ENCODE measurements at places on chromosomes 16 and 17.

DNA sequence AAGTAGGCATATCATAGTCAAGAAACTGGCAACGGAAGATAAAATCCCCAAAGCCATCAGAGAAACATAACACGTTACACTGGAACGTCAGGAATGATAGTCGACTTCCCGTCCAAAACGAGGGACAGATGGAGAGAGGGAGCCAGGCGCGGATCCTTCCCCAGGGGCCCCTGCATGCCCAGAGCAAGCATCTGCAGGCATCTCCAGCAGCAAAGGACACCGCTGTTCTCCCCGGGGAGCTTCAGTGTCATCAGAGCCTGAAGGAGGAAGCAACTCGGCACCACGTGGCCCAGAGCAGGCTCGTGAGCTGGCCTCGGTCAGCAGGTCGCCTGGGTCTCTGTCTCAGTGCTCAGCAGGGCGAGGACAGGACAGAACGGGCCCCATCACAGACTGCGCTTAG, 50.1 kb downstream of the LMF1 start:
- no peak for DNase-seq

GRCh38 chr17:77111934-77112296, 28.9 kb upstream of the SEC14L1 start:
- no peak for DNase-seq

- DNase-seq = no peak
These were observed 11.1 kb downstream of the SCN4A start for GRCh38 chr17:63961355-63962212.

DNA sequence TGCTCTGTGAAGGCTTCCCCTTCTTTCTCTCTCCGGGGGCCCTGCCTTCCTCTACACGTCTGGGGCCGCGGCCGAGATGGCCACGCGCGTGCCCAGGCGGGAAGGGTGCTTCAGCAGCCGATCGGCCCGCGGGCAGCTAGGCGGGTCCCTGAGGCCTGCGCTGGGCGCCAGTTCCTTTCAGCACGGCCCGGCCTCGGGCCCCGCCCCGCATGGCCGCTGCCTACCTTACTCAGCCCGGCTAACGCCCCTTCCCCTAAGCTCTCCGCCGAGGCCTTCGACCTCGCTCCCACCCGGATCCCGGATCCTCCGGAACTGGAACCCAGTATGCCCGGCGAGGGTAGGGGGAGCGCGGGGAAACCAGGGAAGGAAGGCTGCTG, 335 bp downstream of the TMEM11 start:
- DNase-seq = no peak

DNA sequence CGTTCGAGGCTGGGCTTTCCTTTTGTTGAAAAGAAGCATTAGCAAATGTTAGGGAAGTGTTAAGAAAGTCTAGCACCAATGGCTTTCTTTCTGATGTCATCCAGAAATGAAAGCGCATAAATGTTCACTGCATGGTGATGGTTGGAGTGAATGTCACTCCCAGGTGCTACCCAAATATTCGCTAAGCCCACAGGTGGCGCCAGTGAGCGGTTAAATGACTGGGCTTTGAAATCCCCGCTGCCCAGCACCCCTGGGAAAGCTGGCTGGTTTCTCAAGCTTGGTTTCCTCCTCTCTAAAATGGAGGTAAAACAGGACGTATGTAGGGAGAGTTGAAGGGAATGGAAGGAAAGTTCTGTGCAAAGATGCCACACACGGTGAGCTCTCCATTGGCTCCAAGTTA, 104.4 kb downstream of the IRX5 start:
- no peak for DNase-seq

- no peak for DNase-seq
These were observed 62.9 kb downstream of the SMURF2 start for GRCh38 chr17:64599187-64599676.

GRCh38 chr17:62675260-62675659, 47.8 kb downstream of the MRC2 start:
- DNase-seq = no peak

DNA sequence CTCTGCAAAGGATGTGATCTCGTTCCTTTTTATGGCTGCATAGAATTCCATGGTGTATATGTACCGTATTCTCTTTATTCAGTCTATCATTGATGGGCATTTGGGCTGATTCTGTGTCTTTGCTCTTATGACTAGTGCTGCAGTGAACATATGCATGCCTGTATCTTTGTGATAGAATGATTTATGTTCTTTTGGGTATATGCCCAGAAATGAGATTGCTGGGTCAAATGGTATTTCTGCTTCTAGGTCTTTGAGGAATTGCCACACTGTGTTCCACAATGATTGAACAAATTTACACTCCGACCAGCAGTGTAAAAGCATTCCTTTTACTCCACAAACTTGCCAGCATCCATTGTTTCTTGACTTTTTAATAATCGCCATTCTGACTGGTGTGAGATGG, 60.2 kb upstream of the ADORA2B start:
- no peak for DNase-seq

- no peak for DNase-seq
These were observed 542.1 kb downstream of the XYLT1 start for GRCh38 chr16:16928532-16929109.

DNA sequence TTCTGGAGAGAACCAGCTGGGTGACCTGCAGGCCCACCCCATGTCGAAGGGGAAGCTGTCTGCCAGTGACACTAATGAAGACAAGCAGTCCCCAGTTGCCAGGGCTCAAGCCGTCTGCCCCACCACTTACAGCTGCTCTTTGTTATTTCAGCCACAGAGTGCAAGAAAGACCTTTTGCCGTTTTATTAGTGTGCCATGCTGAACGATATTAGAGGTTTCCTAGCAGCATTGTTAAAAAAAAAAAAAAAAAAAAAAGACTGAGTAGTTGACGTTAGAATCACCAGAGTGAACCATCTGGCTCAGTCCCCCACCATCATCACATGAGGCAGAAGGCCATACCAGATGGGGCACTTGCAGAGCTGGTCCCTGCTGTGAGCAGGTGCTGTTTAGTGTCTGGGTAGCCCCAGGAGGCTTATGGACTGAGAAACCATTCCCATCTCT, 26.5 kb upstream of the SLC39A11 start:
- DNase-seq = no peak

GRCh38 chr16:3465911-3466584, 22.6 kb downstream of the NAA60 start:
- DNase-seq = no peak

- no peak for DNase-seq
These were observed 83.3 kb downstream of the C16orf95 start for GRCh38 chr16:87233928-87234327.

GRCh38 chr17:29051194-29051593, 8.3 kb downstream of the PIPOX start:
- DNase-seq = no peak

- DNase-seq = no peak
These were observed 761 bp downstream of the PDF start for GRCh38 chr16:69329369-69330285.

DNA sequence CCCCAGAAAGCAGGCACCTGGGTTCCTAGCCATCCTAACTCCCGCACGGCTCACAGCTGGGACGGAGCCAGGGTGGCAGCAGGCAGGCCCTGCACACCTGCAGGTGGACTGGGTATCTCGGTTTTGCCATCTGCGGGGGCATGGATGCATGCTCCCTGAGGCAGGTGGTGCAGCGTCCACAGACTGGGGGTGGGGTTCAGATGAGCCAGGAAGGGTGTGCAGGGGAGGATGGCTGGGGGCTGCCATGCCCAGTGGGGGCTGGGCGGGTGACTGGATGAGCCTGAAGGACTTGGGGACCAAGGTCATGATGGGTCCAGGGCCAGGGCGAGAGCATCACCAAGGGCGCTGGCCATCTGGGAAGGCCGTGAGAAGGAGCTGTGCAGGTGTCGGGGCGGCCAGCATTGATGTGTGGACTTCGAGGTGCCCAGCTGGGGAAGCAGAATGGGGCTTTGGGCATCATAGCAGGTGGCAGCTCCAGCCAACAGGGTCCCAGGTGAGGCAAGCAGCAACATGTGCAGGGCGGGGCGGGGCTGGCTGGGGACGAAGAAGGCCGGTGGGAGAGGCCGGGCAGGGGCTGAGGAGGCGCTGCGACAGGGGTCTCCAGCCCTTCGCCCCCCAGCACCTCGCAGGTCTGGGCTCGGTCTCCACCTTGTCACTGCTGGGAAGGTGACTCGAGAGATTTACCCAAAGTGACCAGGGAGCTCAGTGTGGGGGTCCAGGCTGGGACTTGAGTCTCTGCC, 41.0 kb upstream of the ZNF469 start:
- no peak for DNase-seq

- no peak for DNase-seq
These were observed 13.4 kb upstream of the TMEM170A start for GRCh38 chr16:75477680-75478473.

GRCh38 chr17:57090560-57091185, 5.6 kb downstream of the AKAP1 start:
- no peak for DNase-seq

DNA sequence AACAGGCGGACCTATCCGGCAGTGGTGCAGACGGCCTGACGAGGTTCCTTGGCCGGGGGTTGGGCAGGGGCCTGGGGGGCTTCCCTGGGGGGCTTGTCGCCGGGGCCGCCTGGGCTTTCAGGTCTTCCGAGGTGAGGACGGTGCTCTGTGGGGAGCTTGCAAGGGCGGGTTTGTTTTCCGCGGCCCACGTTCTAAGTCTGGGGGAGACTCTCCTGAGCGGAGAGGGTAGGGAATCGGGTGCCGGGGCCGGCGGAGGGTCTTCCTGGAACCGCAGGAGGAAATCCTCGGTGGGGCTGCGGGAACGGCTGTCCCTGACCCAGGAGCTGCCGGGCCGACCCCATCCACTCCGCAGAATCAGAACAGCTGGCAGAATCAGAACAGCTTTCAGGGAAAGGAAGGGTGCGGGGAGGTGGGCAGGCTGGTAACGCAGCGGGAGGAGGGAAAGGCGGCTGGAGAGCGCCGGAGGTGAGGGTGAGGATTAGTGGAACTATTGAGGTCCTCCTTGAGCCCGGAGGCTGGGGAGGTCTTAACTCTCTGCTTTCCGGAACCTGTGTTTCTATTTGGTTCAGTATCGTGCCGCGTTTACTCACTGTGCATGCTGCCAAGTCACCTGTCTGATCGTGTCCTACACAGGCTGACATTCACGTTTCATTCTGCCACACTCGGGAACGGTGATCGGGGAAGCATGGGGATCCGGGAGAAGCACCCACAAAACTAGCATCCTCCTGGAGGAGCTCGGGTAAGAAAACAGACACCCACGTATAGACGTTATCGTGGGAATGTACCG, 28.9 kb downstream of the CPSF4L start:
- DNase-seq = no peak

- DNase-seq = no peak
These were observed 3.6 kb downstream of the FA2H start for GRCh38 chr16:74770831-74771526.

DNA sequence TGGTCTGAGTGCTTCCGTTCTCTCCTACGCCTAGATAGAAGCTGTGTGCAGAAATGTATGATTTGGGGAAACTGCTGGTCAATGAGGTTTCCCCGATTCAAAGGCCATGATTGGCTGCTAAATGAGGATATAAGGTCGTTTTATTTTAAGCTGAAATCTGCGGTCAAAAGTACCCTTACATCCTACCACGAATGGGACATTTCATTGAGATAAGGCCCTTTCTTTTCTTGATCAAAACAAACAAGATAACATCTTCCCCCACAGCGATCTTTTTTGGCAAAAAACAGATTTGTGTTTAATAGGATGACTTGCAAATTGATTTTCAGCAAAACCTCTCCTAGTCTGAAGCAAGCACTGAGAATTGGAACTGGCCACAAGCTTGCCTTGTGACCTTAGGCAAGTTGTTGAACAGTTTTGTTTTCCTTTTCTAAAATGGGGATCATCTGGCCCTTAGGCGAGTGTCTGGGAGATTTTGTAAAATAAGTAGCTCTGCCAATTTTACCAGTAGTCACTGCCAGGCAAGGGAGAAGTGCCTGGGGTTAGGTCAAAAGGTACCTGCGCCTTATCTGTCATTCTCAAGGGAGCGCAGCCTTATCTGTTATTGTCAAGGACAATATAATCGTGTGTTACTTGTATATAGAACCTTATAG, 635 bp downstream of the SCPEP1 start:
- peak; percentile 53 for DNase-seq

GRCh38 chr16:57960826-57961472, 10.0 kb downstream of the CNGB1 start:
- DNase-seq = no peak

DNA sequence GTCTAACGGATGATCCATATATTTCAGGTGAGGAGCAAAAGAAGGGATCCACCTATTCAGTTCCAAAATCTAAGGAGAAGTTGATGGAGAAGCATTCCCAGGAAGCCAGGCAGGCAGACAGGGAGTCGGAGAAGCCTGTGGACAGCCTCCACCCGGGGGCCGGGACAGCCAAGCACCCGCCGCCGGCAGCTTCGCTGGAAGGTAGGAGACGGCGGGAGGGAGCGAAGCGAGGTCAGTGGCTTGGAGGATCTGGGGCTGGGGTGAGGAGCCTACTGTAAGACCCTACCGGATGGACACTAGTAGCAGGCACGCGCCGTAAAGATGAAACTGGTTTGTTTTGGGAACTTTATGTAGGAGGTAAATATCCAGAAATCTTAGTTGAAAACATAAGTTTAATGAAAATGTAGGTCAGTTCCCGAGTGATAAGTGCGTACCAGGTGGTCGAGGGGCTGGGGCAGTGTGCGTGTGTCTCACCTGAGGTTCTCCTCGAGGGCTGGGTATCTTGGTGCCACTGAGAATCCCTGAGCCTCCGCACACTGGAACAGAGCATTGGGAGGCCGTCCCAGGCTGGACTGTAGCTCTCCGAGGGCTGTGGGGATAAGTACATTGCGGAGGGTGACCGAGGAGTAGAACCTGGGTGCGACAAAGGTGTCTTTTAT, 714 bp downstream of the SPATA33 start:
- no peak for DNase-seq

DNA sequence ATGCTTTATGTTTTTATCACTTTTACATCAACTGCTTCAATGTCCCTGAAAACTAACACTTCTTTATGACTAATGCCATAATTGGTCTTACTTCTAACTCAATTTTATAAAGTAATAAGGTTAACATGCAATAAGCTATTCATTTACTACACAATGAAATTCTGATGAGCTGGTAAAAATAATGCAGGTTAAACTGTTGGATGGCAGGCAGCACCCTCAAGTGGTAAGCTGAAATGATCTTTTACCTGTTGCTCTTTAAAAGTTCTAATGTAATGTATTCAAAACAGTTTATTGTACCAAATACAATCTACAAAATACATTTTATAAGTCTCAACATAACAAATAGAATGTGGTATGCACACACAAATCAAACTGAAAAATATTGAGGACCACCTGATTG, 1280.3 kb downstream of the CDH8 start:
- DNase-seq = no peak

- DNase-seq = no peak
These were observed 118.4 kb upstream of the NOG start for GRCh38 chr17:56475116-56475515.

GRCh38 chr17:13958773-13959172, 110.5 kb upstream of the COX10 start:
- no peak for DNase-seq

GRCh38 chr16:5449901-5450300, 352.3 kb upstream of the EEF2KMT start:
- no peak for DNase-seq

- no peak for DNase-seq
These were observed 8.2 kb downstream of the NHERF2 start for GRCh38 chr16:2034696-2035430.

Data from KG1 (cell line).